H7 (cell line): ENCODE measurements at places on chromosomes 11 and 22.

- DNase-seq = no peak
Measured at GRCh38 chr11:59708537-59708936, 5.1 kb downstream of the OR10V1 start.

- DNase-seq = no peak
Measured at GRCh38 chr11:105328061-105328460, 188.5 kb upstream of the CARD18 start.

DNA sequence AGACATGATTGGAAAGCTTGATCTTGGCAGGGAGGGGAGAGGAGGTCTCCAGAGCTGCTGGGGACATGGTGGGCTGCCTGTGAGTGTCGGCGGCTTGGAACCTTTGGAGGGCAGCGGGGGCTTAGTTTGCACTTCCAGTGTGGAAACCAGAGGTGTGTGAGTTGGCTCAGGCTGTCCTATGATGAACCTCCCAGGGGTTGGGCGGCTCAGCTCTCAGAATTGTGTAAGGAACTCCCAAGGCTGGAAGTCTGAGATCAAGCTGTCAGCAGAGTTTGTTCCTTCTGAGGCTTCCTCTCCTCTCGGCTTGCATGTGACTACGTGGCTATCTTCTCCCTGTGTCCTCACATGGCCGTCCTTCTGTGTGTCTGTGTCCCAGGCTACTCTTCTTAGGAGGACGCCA lies 87.9 kb upstream of the B3GAT1 start:
- no peak for DNase-seq

- DNase-seq = peak; percentile 59
Measured at GRCh38 chr11:107799218-107799859, 59.2 kb downstream of the SLC35F2 start.

DNA sequence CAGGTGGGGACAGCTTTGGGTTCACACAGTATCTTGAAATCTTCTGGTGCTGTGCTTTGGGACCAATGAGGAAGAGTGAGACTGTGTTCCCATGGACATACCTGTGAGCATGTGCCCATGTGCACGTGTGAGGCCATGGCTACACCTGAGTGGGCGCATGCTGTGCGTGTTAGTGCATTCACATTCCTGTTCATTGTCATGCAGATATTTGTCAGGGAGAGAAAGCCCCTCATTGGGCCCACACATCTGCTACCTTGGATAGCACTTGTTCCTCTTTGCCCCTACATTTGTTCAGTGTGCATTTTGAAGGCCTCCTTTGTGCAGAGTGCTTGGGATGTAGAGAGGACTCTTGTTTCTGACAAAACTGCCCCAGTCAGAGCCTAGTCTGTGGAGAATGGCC lies 154.3 kb upstream of the E2F8 start:
- no peak for DNase-seq

GRCh38 chr11:87203907-87204602 lies 166.3 kb downstream of the TMEM135 start:
- no peak for DNase-seq

DNA sequence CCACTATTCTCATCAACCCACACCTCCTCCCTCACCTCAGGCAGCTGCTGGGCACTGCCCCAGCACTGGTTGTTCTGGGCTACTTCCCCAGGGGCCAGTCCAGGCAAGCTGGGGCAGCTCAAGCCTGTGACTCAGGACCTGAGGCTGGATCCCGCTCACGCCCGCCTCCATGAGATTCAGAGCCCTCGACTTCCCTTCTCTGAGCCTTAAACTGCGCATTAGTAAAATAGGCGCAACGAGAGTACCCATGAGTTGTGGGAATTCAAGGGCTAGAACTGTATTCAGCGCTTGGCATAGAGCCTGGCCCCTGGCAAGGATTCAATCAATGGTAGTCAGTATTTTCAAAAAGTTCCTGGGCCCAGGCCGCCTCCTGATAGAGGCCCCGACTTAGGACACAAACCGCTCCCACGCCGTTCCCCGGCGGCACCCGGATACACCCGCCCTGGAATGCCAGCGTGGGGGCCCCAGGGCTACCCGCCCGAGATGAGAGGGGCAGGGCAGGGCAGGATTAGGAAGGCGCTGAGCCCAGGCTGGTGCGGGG lies 723 bp upstream of the CD82 start:
- no peak for DNase-seq

DNA sequence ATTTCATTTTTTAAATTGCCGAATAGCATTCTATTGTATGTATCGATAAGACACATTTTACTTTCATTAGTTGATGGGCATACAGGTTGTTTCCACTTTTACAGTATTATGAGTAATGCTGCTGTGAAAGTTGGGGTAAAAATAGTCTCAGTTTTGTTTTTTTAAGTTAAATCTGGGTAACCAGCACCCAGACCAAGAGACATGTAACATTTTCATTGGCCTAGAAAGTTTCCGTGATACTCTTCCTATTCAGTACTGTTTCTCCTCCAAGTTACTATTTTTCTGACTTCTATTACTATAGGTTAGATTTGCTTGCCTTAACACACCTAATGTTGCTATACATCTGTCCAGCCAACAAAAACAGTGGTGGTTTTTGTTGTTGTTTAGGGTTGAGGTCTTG lies 12.3 kb downstream of the IPO7 start:
- DNase-seq = no peak

- DNase-seq = peak; percentile 52
Measured at GRCh38 chr11:22343371-22344032, 5.3 kb downstream of the SLC17A6 start.

- no peak for DNase-seq
Measured at GRCh38 chr11:107268977-107269376, 188.6 kb downstream of the CWF19L2 start.

- no peak for DNase-seq
Measured at GRCh38 chr11:126138636-126139035, 72.8 kb downstream of the RPUSD4 start.

- peak; percentile 34 for DNase-seq
Measured at GRCh38 chr11:74493791-74494630, 487 bp upstream of the LIPT2 start.

GRCh38 chr11:64005691-64006090 lies 19.5 kb downstream of the OTUB1 start:
- DNase-seq = no peak

DNA sequence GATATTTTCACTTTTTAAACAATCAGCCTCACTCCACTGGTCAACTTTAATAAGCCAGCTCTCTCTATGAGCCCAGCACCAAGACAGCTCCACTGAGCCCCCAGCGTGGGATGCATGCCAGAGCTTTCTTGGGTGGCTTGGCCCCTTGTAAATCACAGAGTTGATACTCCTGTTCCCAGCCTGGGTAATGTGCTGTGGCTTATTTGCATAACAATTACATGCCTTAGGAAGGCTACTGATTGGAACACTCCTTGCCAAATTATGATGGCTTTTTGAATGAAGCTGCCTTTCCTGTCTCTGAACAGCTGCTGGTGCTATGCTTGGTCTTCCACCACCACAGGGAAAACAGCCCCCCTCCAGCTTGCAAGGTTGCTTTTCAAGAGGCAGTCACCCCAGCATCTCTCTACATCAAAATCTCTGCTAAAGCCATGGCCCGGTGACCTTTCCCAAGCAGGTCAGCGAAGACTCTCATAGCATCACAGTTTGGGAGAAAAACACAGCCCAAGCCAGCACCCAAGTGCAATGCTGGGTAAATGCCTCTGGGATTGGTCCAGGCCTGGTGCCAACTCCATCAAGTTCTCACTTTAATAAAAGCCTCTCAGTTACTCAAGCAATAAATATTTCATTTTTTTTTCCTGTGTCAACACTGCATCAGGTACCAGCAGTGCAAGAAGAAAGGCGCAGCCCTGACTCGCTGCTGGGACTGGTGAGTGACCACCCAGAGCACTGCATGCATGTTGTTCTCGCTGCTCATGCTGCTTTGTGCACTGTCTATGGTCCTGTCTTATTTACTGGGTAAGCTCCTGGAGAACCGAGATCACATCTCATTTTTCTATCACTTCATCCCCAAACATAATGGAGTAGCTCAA lies 549.3 kb downstream of the OPCML start:
- DNase-seq = no peak

DNA sequence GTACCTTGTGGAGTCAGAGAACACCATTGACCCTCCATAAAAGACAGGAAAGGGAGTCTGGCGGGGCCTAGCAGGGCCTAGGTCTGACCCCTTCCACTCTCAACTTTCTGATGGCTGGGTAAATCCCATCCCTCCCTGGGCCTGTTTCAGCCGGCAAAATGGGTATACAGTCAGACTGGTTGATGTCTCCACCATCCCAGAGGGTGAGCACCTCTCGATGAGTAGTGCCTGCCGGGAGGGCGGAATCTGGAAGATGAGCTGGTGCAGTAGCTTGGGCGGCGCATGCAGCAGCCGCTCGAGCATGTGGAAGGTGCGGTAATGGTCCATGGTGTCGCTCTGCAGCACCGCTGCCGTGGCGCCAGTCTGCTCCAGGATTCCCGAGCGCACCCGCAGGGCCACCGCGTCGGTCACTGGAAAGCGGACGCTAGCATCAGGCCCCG lies 528 bp downstream of the FIBP start:
- no peak for DNase-seq

DNA sequence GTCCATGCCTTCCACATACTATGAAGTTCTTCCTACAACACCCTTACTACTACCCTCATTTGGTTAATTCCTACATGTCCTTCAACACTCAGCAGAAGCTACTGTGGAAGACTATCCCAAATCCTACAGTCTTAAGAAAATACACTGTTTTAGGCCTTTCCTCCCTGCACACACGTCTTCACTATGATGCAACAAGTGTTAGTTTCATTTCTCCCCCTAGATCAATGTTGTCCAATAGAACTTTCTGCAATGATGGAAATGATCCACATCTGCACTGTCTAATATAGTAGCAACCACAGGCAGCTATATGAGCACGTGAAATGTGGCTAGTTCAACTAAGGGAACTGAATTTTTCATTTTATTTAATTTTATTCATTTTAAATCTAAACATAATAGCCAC lies 46.7 kb upstream of the CCDC34 start:
- DNase-seq = no peak

DNA sequence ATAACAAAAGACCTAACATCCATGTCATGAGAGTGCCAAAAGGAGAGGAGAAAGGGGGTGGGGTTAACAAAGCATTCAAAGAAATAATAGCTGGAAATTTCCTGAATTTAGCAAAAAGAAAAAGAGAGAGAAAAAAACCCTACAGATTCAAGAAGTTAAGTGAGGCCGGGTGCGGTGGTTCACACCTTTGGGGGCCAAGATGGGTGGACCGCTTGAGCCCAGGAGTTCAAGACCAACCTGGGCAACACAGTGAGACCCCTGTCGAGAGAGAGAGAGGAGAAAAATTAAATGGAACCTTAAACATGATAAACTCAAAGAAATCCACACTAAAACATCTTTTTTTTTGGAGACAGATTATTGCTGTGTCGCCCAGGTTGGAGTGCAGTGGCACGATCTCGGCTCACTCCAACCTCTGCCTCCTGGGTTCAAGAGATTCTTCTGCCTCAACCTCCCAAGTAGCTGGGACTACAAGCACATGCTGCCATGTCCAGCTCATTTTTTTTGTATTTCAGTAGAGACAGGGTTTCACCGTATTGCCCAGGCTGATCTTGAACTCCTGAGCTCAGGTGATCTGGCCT lies 8.9 kb upstream of the CLDN5 start:
- DNase-seq = no peak
